ENCODE measurements at places on chromosomes 4 and X.

GRCh38 chr4:112938461-112939058 lies 110.9 kb upstream of the ANK2 start:
- no peak for DNase-seq

DNA sequence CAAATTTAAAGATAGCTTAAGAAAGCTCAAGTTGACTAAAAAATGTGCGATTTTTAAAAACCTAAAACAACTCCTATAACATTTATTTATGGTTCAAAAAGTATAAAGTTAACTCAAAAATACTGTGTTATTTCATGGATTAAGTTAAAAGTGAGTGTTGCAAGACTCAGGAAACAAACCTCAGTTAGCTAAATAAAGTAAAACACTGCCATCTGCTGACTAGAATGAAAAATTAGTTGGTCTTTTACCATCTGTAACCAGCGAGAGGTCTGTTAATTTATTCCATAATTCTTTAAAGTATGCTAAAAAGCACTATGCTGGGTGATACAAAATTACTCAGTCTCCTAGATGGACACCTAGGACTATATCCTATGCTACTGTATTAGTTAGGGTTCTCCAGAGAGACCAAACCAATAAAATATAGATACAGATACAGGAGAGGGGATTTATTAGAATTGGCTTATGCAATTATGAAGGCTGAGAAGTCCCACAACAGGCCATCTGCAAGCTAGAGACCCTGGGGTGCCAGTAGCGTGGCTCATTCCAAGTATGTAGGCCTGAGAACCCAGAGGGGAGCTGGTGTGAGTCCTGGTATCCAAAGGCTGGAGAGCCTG lies 4.9 kb upstream of the WDFY3 start:
- DNase-seq, result no peak

GRCh38 chr4:150970685-150971151 lies 44.4 kb downstream of the LRBA start:
- no peak for DNase-seq

- no peak for DNase-seq
Observed at GRCh38 chr4:183532821-183533220, 28.0 kb downstream of the ING2 start.

DNA sequence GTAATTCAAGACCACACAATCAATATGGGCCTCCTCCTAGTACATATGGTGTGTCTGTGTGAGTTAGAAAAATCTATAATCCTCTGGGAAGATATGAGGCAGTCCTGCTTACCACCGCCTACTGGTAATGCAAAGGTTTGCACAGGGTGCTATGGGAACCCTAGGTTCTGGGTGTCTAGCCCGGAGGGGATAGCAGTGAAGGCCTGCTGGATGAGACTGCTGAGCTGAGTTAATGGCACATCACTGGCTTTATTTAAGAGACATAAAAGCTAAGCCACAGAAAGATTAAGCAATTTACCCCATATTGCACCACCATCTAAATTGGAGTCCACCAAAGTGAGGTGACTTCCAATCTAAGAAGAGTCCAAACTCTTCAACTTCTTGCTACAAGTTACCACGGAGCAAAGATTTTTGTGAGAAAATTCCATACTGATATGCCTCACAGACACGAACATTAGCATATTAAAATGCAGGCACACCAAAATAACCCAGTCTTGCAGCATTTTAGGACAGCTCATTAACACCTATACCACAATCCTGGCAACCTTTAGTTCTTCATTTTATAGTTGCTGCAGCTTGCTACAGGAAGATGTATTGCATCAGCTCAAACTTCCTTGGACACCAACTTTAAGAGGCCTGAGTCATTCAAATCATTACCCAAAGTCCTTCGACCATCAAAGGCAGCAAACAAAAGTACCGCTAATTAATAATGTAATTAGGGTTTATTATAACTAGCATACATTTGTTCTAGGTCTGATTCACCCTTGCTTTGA lies 13.7 kb downstream of the DGKK start:
- no peak for DNase-seq
